ENCODE measurements at places on chromosomes 3 and 15.

GRCh38 chr3:112013784-112014143 is 15.0 kb downstream of the TAGLN3 start:
- no peak for DNase-seq

- DNase-seq: no peak
These were observed 312.5 kb downstream of the SHQ1 start for GRCh38 chr3:72535772-72536171.

DNA sequence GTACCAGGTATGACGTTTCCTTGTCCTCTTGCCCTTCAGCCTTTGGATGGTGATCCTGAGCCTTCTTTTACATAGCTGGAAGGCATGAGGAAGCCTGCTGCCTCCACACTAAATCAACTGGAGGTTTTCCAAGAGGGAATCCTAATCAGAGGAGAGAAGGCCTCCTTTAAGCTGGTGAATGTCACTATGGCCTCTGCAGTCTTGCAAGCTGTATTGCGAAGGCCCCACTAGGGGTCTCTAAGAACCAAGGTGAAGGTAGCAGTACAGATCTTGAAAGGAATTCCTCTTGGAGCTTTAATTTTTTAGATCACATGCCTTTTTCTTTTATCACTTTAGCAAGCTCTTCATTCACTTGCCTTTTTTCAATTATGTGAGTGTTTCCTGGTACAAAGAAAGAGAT is 119.2 kb downstream of the GHSR start:
- DNase-seq: no peak

DNA sequence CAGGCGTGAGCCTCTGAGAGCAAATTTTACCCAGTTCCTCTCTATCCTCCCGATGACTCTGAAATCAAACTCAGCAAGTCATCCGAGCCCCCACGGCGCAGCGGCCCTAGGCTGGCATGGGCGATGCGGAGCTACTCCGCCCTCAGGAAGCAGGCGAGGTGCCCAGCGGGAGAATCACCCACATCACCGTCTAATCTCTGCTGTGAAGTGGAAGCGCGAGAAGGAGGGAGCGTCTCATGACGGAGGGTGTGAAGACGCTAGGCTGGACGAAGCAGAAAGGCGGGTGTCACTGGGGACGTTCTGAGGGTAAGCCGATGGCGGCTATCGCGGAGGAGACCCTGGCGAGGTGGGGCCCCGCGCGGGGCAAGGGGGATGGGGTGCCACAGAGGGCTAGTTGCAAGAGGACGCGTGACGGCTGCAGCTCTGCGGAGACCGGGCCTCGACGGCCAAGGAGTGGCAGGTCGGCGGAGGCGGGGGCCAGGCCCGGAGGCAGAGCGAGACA is 9.1 kb upstream of the GNAI2 start:
- no peak for DNase-seq

GRCh38 chr15:57867970-57868798 is 161.7 kb downstream of the POLR2M start:
- DNase-seq: no peak

DNA sequence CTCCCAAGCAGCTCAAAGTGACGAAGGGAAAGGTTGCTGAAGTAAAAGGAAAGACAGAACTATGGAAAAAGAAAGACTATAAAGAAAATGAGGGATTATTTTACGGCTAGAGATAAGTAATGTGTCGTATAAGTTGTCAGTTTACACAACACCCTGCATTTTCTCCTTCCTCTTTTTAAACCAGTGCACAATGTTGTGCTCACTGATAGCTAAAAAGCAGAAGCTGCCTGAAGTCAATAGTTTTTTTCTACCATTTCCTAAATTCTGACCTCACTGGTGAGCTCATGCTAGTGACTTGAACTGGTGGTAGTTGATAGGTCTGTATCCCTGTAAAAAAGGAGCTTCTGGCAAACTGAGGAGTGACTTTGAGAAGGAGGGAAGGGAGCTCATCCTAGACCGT is 368.6 kb upstream of the GBE1 start:
- DNase-seq: no peak
